ENCODE measurements at places on chromosomes 4 and X. TPM values are rescaled to one million over a fixed set of nuclear protein-coding genes. Genes with fewer than 3 reads are reported as not detected.

The ASB9 gene
- total RNA-seq = not detected

GRCh38 chr4:130306566-130306965, 1210.6 kb downstream of the C4orf33 start:
- no peak for DNase-seq

DNA sequence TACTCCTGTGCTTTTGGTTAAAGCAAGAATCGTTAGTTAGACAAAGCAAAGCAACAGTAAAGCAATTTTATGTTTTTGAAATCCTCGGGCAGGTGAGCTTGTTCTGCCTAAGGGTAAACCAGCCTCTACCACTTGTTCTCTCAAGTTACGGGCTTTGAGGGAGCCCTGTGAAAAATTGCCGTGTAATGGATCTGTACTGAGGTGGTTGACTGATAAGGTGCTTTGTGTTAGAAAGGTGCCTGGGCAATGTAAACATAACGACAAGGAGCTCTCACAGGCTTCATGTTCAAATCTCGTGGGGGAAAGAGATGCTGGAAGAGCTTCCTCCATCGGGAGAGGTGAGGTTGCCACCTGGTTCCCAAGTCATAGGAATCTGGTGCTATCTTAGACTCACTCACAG, 111.8 kb downstream of the TRAPPC11 start:
- DNase-seq = no peak

DNA sequence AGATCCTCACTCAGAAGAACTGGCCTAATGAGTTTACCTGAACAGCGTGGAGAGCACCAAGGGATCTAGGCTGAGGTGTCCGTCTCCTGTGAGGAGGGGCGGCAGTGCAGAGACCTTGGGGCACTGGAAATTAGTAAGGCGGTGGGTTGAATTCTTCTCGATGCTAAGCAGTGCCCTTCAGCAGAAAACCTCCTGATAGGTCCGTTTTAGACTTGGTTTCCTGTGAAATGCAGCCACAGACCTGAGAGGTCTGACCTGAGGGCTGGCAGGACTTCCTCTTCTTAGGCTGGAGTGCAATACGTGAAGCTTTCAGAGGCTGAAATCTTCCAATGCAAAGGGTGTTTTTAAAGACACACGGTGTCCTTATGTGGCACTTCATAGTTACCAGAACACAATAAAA, at the start of gene CLNK:
TSS of gene CLNK (minus strand) at position 138 of the 400 bp plus-strand sequence. CDS start 16,899 bp downstream, outside the sequence.
- DNase-seq = no peak
